ENCODE measurements at places on chromosomes 16 and 17.

GRCh38 chr17:15464231-15464985 lies 3.0 kb downstream of the CDRT4 start:
- no peak for DNase-seq

DNA sequence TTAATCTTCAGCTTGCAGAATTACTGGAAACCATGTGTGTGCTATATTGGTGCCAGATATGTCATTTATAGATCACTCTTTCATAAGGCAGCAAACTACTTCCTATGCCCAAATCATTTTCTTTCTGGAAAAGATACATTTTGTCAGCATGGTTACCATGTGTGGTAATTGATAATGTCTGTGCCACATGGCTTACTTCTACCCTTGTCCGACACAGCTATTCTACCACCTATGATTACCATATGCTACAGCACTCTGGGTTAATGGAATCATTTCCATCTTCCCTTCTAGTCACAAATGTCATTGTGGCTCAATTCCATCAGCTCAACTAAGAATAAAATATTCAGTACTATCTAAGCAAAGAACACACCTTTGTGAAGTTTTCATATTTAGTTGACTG lies 8.0 kb upstream of the PPM1E start:
- DNase-seq = no peak

GRCh38 chr16:51556694-51557340 lies 405.7 kb upstream of the SALL1 start:
- no peak for DNase-seq

- DNase-seq = no peak
Observed at GRCh38 chr16:29737713-29738112, 8.1 kb downstream of the C16orf54 start.

DNA sequence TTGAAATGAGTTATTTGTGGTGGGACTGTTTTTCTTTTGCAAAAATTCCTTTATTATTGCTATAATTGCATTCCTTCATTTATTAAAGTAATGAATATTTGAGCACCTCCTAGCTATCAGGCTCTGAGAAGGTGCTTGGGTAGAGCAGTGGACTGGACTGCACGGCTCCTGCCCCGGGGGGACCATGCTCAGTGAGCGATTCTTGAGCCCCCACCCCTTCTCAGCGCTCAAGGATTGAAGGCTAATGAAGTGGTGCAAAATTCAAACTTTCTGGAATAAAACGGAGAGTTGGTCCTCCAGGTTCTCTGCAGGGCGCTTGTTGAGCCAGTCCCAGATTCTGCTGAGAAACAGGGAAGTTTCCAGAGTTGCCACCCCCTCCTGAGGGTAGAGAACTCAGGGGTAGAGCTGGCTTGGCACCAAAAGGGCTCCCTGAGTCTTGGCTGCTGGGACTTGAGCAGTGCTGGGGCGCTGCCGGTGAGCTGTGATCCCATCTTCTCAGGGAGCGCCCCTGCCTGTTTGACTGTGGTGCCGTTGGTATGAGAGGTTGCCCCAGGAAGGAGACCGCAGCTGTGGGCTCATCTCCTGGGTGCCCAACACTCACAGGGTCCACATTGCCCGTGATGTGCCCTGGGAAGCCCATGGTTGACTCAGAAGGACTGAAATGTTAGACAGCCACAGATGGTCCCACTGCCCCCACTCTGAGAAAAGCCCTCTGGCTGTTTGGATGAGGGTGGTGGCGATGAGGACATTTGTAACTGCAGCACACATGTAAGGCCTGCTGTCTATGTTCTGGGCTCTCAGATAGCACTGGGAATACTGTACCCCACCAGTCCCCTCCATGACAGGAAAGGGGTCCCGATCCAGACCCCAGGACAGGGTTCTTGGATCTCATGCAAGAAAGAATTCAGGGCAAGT lies 20.0 kb downstream of the KSR1 start:
- no peak for DNase-seq

DNA sequence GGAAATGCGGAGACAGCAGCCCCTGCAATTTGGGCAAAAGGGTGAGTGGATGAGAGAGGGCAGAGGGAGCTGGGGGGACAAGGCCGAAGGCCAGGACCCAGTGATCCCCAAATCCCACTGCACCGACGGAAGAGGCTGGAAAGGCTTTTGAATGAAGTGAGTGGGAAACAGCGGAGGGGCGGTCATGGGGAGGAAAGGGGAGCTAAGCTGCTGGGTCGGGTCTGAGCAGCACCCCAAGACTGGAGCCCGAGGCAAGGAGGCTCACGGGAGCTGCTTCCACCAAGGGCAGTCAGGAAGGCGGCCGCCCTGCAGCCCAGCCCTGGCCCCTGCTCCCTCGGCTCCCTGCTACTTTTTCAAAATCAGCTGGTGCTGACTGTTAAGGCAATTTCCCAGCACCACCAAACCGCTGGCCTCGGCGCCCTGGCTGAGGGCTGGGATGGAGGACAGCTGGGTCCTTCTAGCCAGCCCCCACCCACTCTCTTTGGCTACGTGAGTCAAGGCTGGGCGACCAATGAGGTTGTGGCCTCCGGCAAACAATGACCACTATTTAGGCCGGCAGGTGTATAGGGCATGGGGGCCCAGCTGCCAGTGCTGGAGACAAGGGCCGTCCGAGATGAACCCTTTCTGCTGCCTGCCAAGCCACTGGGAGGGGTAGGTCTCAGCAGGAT lies 507 bp downstream of the SERPINF1 start:
- DNase-seq = no peak

DNA sequence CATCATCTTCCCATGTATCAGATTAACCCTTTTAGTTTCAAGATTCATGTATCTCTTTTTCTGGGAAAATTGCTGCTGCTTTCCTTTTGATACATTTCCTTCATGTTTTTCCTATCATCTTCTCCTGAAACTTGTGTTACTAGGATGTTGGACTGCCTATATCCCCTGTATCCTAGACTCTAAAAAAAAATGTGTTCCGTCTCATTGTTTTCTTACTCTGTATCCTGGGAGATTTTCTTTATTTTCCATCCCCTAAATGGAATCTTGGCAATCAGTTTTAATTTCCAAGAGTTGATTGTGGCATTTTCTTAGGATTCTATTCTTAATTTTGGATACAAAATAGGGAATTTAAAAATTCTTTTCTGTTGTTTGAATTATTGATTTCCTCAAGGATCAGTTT lies 36.8 kb downstream of the MAP2K4 start:
- no peak for DNase-seq

- DNase-seq = no peak
Observed at GRCh38 chr17:48231995-48232959, 124.7 kb downstream of the SNX11 start.

DNA sequence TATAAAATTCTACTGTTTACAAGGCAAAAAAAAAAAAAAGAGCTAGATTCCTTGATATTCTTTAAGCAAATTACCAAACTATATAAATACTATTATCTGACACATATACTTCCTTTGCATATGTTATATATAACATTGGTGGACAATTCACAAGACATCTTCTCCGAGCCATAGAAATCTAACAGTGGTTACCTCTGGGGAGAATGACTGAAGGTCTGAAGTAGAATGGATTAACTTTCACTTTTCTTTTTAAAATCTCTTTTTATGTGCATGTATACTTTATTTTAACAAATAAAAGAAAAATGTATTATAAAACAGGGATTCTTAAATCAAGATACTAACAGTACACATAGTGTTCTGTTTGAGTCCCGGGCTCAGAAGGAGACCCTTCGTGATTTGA lies 131.0 kb downstream of the MRTFB start:
- no peak for DNase-seq

DNA sequence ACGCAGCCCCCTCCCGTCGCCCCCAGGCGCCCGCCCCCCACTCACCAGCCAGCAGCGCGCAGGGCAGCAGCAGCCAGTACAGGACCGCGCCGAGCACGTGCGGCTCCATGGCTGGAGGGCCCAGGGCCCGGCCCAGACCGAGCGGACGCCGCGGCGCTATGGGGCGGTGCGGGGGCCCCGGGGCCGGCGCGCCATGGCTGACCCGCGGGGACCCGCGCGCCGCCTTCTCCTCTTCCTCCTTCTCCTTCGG lies 239 bp downstream of the PIEZO1 start:
- DNase-seq = no peak

- DNase-seq = peak; percentile 19
Observed at GRCh38 chr16:79599256-79599836, 1.2 kb downstream of the MAF start.

- no peak for DNase-seq
Observed at GRCh38 chr16:79532785-79533184, 67.8 kb downstream of the MAF start.

DNA sequence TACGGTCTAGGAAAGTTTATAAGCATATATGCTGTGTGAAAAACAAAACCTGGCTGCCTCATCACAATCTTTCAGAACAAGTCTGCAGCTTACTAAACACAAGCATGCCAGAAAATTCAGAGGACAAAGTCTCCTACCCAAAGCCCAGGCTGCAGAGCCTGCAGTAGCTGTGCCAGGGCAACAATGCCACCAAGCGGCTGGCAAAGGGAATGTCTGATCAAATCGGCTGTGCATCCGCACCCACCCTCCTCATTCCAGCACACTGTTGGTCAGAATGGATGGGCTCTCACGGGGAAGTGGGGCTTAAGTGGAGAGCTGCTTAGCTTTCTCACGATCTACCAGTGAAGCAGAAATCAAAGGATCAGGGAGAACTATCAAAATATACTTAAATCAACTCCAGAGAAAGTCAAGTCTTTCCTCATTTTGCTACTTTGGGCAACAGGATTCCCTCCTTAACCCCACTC lies 73.5 kb downstream of the CYTH1 start:
- peak; percentile 61 for DNase-seq

DNA sequence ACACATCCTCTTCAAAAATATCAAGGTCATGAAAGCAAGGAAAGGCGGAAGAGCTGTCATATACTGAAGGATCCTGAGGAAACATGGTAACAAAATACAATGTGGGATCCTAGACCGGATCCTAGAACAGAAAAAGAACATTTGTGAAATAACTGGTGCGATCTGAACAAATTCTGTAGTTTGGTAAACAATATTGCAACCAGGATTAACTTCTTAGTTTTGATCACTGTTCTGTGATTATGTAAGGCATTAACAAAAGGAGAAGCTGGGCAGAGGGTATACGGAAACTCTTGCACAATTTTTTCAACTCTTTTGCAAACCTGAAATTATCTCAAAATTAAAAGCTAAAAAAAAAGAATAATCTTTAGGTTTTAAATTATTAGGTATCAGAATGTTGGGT lies 109.7 kb downstream of the TRIM37 start:
- DNase-seq = no peak

DNA sequence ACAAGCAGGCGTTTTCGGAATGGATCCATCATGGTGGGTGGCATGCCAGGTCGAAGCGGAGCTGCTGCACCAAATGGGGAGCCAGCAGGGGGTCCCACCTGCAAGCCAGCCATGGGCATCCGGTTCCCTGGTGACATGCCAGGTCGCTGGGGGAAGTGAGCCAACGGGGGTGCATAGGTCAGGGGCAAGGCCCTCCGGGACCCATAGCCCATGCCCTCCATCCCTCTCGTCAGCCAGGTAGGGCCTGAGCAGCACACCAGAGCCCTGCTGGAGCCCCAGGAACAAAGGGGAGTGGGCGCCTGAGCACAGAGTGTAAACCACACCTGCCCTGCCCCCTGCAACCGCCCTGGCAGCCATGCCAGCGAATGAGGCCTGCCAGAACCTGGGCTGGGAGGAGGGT lies 5.0 kb downstream of the SMARCD2 start:
- DNase-seq = no peak

- no peak for DNase-seq
Observed at GRCh38 chr17:79933863-79934652, 94.8 kb upstream of the CBX4 start.

- DNase-seq = no peak
Observed at GRCh38 chr16:31072540-31073141, 1.4 kb downstream of the ZNF668 start.

DNA sequence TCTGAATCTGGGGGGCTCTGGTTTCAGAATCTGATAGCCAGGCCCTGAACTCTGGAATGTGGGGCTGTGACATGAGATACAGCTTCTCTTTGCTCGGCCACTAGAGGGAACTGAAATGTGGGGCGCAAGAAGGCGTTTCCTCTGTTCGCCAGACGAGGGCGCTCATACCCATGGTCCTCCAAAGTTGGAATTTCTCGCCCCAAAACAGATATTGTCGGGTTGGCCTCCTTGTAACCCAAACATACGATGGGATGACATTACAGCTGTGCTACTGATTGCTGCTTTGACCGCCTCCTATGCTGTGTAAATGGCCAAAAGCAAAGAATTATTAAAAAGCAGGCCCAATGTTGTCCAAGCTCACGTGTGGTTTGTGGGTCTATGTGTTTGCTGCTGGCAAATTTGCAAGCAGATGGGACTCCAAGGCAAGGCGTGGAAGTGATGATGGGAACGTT lies 13.1 kb upstream of the MSI2 start:
- DNase-seq = peak; percentile 77

- DNase-seq = no peak
Observed at GRCh38 chr17:13784434-13785095, 182.8 kb upstream of the HS3ST3A1 start.

- no peak for DNase-seq
Observed at GRCh38 chr17:31838636-31839225, 20.3 kb downstream of the COPRS start.

DNA sequence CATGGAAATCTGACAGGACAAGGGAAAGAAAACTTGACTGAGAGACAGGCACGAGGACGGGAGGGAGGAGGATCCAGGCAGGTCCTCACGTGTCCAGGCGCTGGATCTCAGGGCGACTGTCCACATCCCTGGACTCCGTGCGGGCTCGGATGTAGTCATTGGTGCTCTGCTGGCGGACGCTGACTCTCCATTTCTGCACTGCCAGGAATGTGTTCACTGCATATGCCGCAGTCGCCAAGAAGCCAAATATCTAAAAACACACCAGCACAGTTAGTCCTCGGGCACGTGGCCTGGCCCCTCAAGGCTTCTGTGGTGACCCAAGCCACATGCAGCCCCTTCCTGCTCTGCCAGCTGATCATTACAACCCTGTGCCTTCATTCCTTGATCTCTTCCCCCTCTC lies 17.5 kb downstream of the CMTM3 start:
- DNase-seq = no peak

DNA sequence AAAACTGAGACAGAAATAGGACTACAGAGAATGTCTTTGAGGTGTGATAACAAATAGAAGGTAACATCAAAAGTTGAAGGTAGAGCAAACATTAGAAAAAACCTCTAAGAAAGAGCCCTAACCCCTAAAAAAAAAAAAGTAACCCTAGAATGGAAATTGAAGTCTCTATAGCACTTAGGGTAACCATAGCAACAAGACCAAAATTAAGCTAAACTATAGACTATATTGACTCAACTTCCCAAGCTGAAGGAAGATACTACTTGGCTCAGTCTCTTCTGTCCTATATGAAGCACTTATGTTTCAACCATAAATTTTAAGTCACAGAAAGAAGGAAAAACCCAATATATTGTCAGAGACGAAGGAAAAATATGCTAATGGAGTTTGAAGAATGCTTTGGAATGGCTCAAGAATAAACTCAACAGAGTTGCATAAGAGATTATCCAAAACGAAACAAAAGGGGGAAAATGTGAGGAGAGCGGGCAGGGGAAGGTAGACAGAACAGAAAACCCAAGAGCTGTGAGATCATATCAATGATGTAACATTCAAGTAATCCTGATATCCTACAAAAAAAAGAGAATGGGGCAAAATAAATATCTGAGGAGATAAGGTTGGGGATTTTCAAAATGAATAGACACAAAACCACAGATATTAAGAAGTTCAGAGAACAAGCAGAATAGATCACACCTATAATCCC lies 88.4 kb downstream of the USP32 start:
- DNase-seq = no peak

Measured in activated CD8-positive, alpha-beta memory T cell treated with anti-CD3 and anti-CD28 coated beads, Interleukin-2, amount 50 U/mL, for 4 hours (primary cell).